ENCODE measurements at places on chromosomes 2 and 18. TPM values are rescaled to one million over a fixed set of nuclear protein-coding genes. Genes with fewer than 3 reads are reported as not detected.

The ZSWIM2 gene
- not detected for total RNA-seq

GRCh38 chr2:126975671-126976655 lies 77.3 kb downstream of the TEX51 start:
- no peaks in the 10 kb centered on the region for H3K36me3 ChIP-seq
- H3K27me3 ChIP-seq, result peaks cover 16% of the 10 kb centered on the region
- no peak for DNase-seq
- no peaks in the 10 kb centered on the region for H3K4me1 ChIP-seq
- no peak overlapping the region for H3K27ac ChIP-seq

GRCh38 chr2:11182951-11183350 lies 27.7 kb downstream of the SLC66A3 start:
- no peaks in the 10 kb centered on the region for H3K4me1 ChIP-seq
- DNase-seq, result no peak
- no peak overlapping the region for H3K4me3 ChIP-seq

The LHCGR gene
- total RNA-seq, result not detected

GRCh38 chr2:6353669-6354068 lies 512.0 kb downstream of the CMPK2 start:
- peaks cover 34% of the 10 kb centered on the region for H3K4me1 ChIP-seq
- H3K27me3 ChIP-seq, result no peaks in the 10 kb centered on the region
- DNase-seq, result no peak

- H3K4me3 ChIP-seq, result no peak overlapping the region
- H3K4me1 ChIP-seq, result peaks cover 20% of the 10 kb centered on the region
- H3K27ac ChIP-seq, result no peak overlapping the region
Measured at GRCh38 chr2:98137196-98137595, 50.2 kb downstream of the VWA3B start.

DNA sequence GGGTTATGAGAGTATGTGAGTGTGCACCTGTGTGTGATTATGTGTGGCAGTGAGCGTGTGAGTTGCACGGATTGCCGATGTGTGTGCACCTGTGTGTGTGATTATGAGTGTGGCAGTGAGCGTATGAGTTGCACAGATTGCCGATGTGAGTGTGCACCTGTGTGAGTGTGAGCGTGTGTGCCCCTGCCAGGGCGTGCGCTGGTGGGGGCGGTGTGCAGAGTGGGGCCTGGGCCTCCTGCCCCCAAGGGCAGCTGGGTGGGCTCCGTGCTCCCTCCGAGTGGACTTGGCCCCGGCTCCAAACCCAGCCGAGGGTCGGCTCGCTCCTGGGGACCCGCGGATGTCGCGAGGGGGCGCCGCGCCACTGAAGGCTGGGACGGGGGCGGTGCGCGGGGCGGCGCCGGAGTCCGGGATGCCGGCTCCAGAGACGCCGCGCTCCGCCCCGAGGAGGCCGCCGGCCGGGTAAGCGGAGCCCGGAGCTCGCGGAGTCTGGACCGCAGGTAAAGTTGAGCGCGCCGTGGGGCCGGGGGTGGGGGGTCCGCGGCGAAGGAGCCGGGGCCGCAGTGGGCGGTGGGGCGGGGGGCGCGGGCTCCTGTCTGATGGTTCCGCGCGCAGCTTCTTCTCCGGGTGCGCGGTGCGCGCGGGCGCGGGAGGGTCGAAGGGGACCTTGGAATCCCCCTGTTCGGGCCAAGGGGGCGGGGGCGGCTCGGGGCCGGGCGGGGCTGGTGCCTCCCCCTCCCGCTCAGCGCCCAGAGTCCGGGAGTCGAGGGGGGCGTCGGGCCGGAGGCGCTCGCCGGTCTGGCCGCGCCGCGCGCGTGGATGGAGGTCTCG lies at the start of gene KCNG2:
Gene KCNG2 (plus strand): TSS at position 421 of the 828 bp plus-strand sequence. CDS start 65,730 bp downstream, outside the sequence.
- peak within 1 kb of the TSS; percentile 72 for H3K4me3 ChIP-seq
- peak; percentile 32 for DNase-seq
- H3K27ac ChIP-seq, result no peak within 1 kb of the TSS
- H3K4me1 ChIP-seq, result peaks cover 22% of the 10 kb centered on the region
- H3K27me3 ChIP-seq, result peaks cover 25% of the 10 kb centered on the region

- no peaks in the 10 kb centered on the region for H3K27me3 ChIP-seq
- no peak overlapping the region for H3K4me3 ChIP-seq
- no peak overlapping the region for H3K27ac ChIP-seq
- no peaks in the 10 kb centered on the region for H3K4me1 ChIP-seq
Measured at GRCh38 chr2:216242365-216242764, 129.9 kb downstream of the MARCHF4 start.

DNA sequence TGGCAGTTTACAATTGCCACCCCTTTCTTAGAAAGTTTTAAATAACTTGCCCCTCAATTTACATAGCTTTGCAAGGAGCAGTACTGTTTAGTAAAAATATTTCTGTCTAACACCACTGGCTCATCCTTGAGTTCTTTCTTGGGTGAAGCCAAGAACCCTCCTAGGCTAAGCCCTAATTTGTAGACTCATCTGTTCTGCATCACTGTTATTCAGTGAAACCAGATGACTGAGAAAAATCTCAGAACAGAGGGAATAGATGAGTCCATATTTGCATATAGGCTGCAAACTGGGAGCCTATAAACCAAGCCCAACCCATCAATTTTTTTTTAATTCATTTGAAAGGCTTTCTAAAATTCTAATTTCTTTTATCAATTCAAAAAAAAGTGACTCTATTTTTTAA lies 161.4 kb upstream of the TFPI start:
- H3K4me1 ChIP-seq, result no peaks in the 10 kb centered on the region
- H3K27me3 ChIP-seq, result no peaks in the 10 kb centered on the region
- no peak overlapping the region for H3K4me3 ChIP-seq
- no peak for DNase-seq

GRCh38 chr2:120389036-120389391 lies 43.1 kb downstream of the INHBB start:
- H3K36me3 ChIP-seq, result no peaks in the 10 kb centered on the region
- DNase-seq, result peak; percentile 7
- H3K27me3 ChIP-seq, result peaks cover 12% of the 10 kb centered on the region
- no peak overlapping the region for H3K4me3 ChIP-seq
- no peaks in the 10 kb centered on the region for H3K4me1 ChIP-seq
- no peak overlapping the region for H3K27ac ChIP-seq

DNA sequence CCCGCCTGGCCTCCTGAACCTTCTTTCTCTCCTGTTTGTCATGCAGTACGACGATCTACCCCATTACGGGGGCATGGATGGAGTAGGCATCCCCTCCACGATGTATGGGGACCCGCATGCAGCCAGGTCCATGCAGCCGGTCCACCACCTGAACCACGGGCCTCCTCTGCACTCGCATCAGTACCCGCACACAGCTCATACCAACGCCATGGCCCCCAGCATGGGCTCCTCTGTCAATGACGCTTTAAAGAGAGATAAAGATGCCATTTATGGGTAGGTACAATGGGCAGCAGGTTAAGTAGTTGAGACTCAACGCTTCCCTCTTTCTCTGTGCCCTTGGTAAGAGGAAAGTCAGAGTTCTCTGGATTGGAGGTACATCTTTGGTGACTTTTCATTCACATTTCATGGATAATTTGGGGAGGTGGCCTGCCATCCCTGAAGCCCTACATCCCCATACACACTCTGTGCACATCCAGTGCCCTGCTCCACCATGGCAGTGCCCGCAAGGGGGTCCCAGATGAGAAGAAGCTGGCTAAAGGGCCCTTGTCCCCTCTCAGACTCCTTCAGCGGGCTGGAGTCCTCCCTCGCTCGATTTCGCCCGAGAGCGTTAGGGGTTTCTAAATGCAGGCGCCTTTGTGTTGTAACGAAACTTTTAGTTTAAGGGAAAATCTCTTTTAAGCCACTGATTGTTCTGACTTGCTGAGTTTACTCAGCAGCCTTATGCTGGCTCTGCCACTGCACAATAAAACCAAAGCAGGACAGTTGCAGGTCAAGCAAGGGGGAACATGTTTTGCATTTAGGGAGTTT lies 3.0 kb downstream of the MEIS1 start:
- no peaks in the 10 kb centered on the region for H3K36me3 ChIP-seq
- peaks cover 45% of the 10 kb centered on the region for H3K4me1 ChIP-seq
- DNase-seq, result no peak
- H3K27me3 ChIP-seq, result peaks cover 75% of the 10 kb centered on the region

GRCh38 chr2:65420712-65421431 lies 11.5 kb downstream of the SPRED2 start:
- peak overlapping the region; percentile 50 for H3K4me3 ChIP-seq
- H3K27ac ChIP-seq, result peak overlapping the region; percentile 6
- H3K27me3 ChIP-seq, result peaks cover 36% of the 10 kb centered on the region
- no peaks in the 10 kb centered on the region for H3K36me3 ChIP-seq
- peaks cover 17% of the 10 kb centered on the region for H3K4me1 ChIP-seq
- no peak for DNase-seq

GRCh38 chr2:224211791-224212190 lies 172.7 kb upstream of the SERPINE2 start:
- H3K27ac ChIP-seq, result no peak overlapping the region
- H3K27me3 ChIP-seq, result peaks cover 7% of the 10 kb centered on the region
- no peak for DNase-seq
- H3K4me1 ChIP-seq, result no peaks in the 10 kb centered on the region
- H3K4me3 ChIP-seq, result no peak overlapping the region

DNA sequence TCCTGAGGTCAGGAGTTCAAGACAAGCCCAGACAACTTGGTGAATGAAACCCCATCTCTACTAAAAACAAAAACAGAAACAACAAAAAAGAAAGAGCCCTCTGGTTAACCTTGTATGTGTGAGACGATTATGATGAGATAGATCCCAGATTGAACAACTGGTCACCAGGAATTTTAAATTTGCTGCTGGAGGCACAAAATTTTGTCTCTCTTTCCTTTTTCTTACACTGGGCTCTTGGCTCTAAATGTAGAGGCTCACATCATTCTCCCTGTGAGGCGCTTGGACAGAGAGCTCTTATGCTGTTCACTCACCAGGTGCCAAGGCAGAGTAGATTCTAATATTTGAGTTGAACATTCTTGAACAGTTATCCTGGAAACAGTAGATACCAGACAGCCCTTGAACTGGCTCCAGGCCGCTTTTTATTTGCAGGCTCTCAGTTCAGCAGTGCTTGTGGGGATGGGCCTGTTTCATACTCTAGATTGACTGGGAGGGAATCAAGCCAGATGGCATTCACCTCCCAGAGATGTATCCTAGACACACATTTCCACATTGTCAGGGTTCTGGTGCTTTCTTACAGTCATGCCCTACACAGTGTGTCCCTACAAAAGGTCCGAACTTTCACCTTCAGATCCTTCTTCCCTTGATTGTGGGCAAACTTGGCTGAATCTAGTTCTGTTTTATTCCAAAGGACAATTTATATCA lies 1159.6 kb downstream of the RPIA start:
- no peak for DNase-seq
- H3K27me3 ChIP-seq, result peaks cover 20% of the 10 kb centered on the region

The NBEAL1 gene
- total RNA-seq, result 8.9 TPM

The AMER3 gene
- total RNA-seq, result not detected

DNA sequence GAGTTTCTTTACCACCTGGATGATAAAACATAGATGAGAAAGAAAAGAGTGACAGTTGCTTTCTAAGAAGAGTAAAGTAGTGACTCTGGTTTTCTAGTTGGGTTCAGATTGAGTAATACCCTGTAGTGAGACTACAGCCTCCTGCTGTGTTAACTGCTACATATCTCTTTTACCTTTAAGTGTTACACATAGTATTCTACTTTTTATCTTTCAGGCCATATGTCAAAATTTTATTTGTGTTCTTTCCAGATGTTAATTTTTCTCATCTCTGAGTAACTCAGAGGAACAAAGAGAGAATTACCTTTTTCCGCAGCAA lies 348.2 kb downstream of the CTNNA2 start:
- no peaks in the 10 kb centered on the region for H3K27me3 ChIP-seq
- DNase-seq, result no peak
- H3K27ac ChIP-seq, result no peak overlapping the region
- H3K4me3 ChIP-seq, result no peak overlapping the region
- no peaks in the 10 kb centered on the region for H3K4me1 ChIP-seq

The UGT1A5 gene
- total RNA-seq, result not detected

DNA sequence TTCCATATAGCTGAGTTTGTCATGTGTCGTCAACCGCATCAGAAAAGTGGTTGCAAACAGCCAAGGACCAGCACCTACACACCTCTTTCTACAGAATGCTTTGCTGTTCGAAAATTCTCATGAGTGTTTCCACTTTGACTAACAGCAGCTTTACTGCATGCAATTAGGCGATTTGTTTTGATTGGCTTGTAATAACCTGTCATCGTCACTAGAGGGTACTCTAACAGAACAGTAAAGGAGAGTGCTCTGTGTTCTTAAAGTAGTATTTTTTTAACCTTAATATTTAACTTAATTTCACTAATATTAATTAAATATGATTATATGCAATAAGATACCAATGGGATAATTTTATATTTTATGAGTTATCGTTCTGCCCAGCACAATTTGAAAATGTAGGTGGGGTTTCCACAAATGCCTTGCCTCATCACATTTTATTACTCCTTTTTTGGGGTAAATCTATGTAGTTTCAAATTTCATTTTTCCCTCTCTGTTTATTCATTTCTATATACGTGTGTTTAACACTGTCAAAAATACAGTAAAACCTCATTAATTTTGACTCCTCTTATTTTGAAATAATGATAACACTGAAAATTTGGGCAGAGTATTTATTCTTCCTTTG lies 502.2 kb downstream of the NRXN1 start:
- H3K27ac ChIP-seq, result no peak overlapping the region
- no peaks in the 10 kb centered on the region for H3K4me1 ChIP-seq
- no peaks in the 10 kb centered on the region for H3K36me3 ChIP-seq
- peaks cover 1% of the 10 kb centered on the region for H3K27me3 ChIP-seq

- H3K27ac ChIP-seq, result no peak overlapping the region
- no peaks in the 10 kb centered on the region for H3K4me1 ChIP-seq
- DNase-seq, result no peak
- H3K36me3 ChIP-seq, result no peaks in the 10 kb centered on the region
Measured at GRCh38 chr2:172726172-172726735, 9.4 kb upstream of the RAPGEF4 start.

DNA sequence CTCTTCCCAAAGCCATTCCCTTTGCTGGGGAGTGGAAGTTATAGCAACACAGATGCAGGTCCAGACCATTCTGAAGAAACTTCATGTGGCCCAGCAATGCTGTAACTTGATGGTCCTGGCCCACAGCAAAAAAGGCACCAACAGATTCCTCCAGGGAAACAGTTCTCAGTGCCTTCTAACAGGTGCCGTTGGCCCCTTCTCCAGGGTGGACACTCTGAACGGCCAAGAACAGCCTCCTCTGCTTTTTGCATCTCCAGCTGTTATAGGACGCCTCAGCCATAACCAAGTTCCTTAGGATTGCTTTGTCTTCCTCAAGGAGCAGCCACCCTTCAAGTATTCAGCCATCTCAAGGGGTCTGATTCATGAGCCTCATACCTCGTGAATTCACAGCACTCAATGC lies 38.0 kb downstream of the MARCO start:
- H3K4me3 ChIP-seq, result no peak overlapping the region

GRCh38 chr18:9884532-9885140 lies 1.1 kb upstream of the TXNDC2 start:
- H3K27me3 ChIP-seq, result no peaks in the 10 kb centered on the region
- no peaks in the 10 kb centered on the region for H3K36me3 ChIP-seq
- no peaks in the 10 kb centered on the region for H3K4me1 ChIP-seq
- DNase-seq, result no peak
- H3K27ac ChIP-seq, result no peak overlapping the region
- H3K4me3 ChIP-seq, result no peak overlapping the region

All from activated B cell treated with CpG ODN at 0.5 μM for 24 hours (primary cell).